ENCODE measurements at places on chromosomes 6 and 20.

DNA sequence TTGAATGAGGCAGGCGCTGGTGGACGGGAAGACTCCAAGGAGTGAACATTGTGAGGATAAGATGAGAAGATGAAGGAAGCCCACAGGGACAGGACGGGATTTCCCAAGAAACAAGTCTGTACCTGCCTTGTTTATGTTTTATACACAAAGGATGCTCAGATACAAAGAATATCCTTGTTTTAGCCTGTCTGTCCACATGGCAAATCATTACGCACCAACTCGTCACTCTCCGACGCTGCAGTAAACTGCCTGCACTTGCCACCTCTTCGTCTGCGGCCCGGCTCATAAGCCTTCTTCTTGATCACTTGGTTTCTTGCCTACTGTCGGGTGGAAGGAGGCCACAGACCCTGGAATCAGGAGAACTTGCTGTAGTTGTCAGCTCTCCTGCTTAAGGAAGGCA lies 85.4 kb downstream of the CD83 start:
- no peak for DNase-seq

DNA sequence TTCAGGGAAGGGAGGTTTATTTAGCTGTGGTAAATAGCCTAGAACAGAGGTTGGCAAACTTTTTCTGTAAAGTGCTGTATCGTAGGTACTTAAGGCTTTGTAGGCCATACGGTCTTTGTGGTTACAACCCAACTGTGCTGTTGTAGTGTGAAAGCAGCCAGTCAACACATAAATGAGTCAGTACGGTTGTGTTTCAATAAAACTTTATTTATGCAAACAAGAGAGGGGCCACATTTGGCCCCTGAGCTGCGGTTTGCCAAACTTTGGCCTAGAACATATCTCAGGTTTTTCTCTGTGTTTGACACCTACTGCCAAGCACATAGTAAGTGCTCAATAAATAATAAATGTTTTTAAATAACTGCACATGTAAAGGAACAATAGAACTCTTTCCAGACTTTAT lies 102.2 kb downstream of the RNF144B start:
- DNase-seq = no peak

- no peak for DNase-seq
These were observed 6.2 kb downstream of the CST11 start for GRCh38 chr20:23446505-23446904.

DNA sequence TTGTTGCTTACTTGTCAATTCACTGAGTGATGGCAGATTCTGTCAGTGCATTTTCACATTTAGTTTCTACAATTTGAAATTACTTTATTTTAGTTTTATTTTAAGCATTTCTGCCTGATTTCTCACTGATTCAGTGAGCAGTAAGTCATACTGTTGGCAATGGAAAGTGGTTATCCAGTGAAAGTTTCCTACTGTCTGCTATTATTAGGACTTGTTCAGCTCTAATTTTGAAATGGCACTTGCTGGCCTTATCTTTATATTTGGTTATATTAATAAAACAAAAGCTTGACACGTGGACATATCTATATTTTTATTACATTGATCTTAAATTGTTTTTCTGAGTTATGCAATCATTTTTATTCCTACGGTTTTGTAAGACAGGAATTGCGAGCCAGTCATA lies 871.8 kb upstream of the SLC35B3 start:
- DNase-seq = no peak

DNA sequence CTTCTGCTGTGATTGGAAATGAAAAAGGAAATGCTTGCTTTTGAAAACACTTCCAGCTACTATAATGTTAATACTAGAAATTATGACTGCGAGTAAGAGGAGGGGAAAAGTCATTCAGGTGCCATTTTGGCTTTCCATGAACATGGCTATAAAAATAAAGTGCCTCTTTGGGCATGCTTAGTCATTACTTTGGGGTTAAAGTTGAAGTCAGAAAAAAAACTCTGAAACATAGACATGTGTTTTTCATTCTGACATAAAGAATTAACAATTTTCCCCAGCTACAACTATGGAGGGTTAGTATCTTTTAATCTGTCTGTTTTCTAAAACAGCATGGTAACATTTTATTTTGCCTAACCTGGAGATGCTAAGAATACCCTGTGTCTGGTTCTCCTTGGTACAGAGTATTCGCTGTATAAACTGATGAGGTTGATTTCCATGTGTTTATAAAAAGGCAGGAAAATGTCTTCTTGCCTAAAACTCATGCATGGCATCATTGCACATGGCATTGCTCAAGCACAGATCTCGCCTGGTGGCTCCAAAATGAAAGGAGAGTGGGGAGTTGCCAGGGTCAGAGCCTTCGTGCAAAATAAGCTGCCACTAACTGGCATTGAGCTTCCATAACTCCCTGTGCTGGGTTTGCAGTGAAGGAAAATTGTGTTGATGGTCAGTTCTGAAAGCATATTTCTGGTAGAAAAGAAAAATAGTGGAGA lies 188.9 kb downstream of the KCNQ5 start:
- DNase-seq = no peak

GRCh38 chr6:23823421-23823820 lies 302.6 kb upstream of the NRSN1 start:
- DNase-seq = no peak

DNA sequence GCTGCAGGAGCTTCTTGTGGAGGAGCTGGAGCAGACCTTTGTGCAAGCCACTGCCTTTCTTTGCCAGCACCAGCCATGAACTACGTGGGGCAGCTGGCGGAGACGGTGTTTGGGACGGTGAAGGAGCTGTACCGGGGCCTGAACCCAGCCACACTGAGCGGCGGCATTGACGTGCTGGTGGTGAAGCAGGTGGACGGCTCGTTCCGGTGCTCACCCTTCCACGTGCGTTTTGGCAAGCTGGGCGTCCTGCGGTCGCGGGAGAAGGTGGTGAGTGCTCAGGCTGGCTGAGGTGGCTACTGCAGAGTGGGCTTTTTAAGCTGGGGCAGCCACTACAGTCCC lies 5.1 kb downstream of the LPIN3 start:
- DNase-seq = no peak

GRCh38 chr20:49752201-49752903 lies 38.7 kb upstream of the B4GALT5 start:
- DNase-seq = no peak

GRCh38 chr6:154932515-154933027 lies 62.5 kb upstream of the TIAM2 start:
- DNase-seq = no peak

GRCh38 chr6:30836957-30837356 lies 47.4 kb upstream of the DDR1 start:
- DNase-seq = no peak

DNA sequence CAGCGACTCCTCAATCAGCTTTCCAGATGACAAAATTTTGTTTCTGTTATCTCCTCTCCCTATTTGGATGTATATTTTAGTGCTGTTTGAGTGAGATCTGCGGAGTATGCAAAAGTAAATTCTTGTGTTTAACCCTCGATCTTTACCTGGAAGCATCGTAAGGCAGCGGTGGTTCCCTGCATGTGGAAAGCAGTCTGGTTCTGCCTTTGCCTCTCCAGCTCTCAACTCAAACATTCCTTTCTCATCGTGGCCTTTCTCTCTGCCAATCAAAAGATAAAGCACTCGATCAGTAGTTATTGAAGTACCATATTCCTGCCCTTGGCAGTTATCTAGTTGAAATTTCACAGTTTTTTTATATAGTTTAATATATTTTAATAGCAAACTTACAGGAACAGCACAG lies 44.0 kb upstream of the BTN3A2 start:
- DNase-seq = no peak

- DNase-seq = no peak
These were observed 57.9 kb downstream of the GJA10 start for GRCh38 chr6:89952105-89952671.

- DNase-seq = no peak
These were observed 15.4 kb downstream of the BPIFA2 start for GRCh38 chr20:33183312-33183711.

GRCh38 chr6:131597446-131597845 lies 24.4 kb downstream of the ARG1 start:
- DNase-seq = peak; percentile 13

DNA sequence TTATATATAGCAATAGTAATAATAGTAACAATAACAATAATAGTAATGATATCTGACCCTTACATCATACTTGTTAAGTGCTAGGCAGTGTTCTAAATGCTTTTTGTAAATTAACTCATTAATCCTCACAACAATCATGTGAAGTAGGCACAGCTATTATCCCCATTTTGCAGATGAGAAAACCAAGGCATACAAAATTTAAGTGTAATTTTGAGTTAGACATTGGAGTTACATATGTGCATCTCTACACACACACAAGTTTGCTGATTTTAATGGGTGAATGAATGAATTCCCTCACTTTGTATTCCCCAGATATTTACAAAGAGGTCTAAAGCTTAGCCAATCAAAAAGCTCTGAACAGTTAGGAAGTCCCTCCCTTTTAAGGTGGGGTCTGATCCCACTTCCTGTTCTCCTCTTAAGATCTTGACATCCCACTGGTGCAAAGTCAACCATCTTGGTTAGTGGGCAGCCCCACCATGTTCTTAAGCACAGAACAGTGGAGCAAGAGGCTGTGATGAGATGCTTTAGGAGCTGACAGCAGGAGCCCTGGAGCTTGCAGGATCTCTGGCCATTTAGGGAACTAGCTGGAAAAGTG lies 85.3 kb upstream of the FOXP4 start:
- no peak for DNase-seq

DNA sequence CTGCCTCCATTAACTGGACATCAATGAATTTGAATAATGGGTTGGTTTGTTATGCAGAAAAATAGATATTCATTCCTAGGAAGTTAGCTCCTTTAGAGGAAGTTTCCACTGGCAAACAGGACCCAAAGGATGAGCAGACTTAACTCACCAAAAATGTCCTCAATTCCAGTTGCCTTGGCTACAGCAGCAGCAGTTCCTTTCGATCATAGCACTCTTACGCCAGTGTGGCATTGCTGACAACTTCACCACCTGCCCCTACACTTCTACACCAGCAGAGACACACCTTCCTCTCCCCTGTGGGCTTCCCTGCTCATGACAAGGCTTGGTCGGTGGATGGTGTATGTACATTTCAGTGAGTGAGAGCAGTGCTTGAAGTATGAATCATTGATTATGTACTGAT lies 532.8 kb downstream of the QKI start:
- no peak for DNase-seq

- DNase-seq = no peak
These were observed 44.0 kb downstream of the BMP2 start for GRCh38 chr20:6811262-6812035.

GRCh38 chr20:51402201-51402600 lies 140.3 kb downstream of the NFATC2 start:
- DNase-seq = peak; percentile 30

DNA sequence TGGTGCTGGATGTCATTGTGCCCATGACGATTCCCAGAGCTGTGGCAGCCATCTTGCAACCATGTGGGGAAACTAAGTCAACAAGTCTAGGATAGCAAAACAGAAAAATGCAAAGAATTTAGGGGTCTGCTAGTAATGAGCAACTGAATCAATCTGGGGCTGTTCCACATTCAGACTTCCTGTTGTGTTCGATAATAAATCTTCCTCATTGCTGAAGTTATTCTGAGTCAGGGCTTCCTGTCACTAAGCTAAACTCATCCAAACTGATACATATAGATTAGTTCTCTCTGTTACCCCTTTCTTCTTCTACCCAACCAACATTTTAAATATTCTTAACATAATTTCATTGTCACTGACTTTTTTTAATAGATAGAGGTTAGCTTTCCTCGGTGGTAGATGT lies 205.9 kb downstream of the HACE1 start:
- DNase-seq = no peak

GRCh38 chr20:15241681-15242080 lies 904.3 kb upstream of the FLRT3 start:
- DNase-seq = no peak

- no peak for DNase-seq
These were observed 891 bp downstream of the RIPPLY2 start for GRCh38 chr6:83854001-83854501.

DNA sequence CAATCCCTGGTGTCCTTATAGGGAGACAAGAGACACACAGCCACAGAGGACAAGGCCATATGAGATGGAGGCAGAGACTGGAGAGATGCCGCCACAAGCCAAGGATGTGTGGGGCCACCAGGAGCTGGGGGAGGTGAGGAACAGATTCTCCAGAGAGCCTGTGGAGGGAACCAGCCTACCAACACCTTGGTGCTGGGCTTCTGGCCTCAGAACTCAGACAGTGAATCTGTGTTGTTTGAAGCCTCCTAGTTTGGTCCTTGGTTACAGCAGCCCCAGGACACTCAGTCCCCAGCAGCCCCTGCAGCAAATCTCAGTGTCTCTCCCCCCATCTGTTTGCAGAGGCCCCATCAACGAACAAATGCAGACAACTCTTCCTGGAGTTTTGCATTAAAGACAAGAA lies 73.2 kb upstream of the BHLHE23 start:
- DNase-seq = no peak

DNA sequence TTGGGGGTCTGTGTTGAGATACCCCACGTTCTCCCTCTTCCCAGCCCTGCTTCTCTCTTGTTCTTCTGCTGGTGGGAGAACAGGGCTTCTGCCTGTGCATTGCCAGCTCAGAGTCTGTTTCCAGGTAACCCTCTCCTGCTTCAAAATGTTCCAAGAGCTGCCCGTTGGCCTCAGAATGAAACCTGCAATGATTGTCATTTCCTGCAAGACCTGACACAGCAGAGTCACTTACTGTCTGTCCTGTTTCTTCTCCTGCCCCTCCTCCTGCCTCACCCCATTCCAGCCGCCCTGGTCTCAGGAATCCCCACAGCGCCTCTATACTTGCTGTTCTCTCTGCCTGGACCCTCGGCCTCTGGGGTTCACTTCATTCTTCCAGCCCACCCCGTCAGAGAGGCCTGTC lies 81.4 kb upstream of the ARID1B start:
- DNase-seq = no peak

Data from stimulated activated naive CD4-positive, alpha-beta T cell (primary cell).